ENCODE measurements at places on chromosomes 7 and 10.
A peak's percentile ranks its signal among the peaks of the same experiment; 100 is the strongest.

- DNase-seq = no peak
These were observed 6.1 kb upstream of the SLC25A13 start for GRCh38 chr7:96328016-96328415.

GRCh38 chr7:145123502-145123901, 287.6 kb upstream of the TPK1 start:
- no peak for DNase-seq

GRCh38 chr7:50733552-50733951, 49.1 kb downstream of the GRB10 start:
- no peak for DNase-seq

DNA sequence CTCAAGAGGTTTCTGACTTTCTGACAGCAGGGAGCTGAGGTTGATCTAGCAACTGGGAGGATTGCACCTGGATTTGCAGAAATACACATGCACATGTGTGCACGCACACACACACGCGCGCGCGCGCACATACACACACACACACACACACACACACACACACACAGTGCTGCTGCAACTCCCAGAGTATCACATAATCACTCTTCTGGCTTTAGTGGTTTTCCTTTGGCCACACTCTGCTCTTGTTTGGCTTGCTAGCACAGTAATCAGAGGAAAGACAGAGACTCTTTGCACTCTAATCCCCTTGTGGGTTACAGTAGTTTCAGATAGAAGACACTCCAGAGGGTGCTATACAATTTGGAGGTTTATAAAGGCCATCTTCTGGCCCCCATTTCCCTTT, 705.0 kb downstream of the AUTS2 start:
- DNase-seq = no peak

DNA sequence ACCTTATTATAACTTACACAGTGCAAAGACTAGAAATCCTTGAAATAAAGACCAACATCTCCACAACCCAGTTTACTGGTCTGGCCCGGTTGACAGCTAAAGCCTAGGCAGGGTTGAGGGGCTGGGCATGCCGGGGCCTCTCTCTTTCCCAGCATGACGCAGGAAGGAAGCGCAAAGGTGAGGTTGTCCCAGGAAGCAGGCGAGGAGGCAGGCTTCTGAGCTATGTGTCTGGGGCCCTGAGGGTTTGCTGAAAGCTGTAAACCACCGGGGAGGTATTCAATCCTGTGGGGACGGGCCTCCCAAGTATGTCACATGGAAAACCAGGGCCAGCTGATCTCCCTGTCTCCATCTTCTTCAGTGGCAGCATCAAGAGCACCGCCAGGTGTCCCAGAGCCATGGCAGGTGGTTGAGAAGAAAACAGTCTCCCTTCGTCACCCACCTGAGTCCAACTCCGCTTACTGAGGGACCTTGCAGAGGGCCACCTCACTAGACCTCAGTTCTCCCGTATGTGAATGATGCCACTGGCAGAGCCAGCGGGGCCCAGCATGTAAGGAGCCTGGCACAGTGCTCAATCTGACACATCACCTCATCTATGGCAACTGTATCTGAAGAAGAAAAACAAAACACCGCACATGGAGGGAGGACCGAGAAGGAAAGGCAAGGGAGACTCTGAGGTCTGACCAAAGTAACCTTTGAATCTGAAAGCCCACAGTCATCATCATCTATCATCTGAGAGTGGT, 49.5 kb downstream of the FAM53B start:
- peak; percentile 60 for DNase-seq
